Astrocyte (in vitro differentiated cells and primary cell): ENCODE measurements at places on chromosomes 7 and 10. TPM values are rescaled to one million over a fixed set of nuclear protein-coding genes. Genes with fewer than 3 reads are reported as not detected.

HOXA6 gene
- total RNA-seq, result not detected in 2 replicates

OPN1SW gene
- not detected in 2 replicates for total RNA-seq

ACSM6 gene
- total RNA-seq, result not detected in 2 replicates

POM121C gene
- 42.9 and 48.5 TPM in 2 replicates for total RNA-seq

NKX6-2 gene
- total RNA-seq, result not detected in 2 replicates

KLHL7 gene
- total RNA-seq, result 34.6 and 38.7 TPM in 2 replicates

SLC29A4 gene
- total RNA-seq, result 7.0 and 8.2 TPM in 2 replicates

CYP2E1 gene
- 2.2 TPM in 2 replicates for total RNA-seq

SLC13A1 gene
- total RNA-seq, result not detected in 2 replicates

HGF gene
- not detected in 2 replicates for total RNA-seq
